ENCODE measurements at places on chromosomes 2 and 18.

DNA sequence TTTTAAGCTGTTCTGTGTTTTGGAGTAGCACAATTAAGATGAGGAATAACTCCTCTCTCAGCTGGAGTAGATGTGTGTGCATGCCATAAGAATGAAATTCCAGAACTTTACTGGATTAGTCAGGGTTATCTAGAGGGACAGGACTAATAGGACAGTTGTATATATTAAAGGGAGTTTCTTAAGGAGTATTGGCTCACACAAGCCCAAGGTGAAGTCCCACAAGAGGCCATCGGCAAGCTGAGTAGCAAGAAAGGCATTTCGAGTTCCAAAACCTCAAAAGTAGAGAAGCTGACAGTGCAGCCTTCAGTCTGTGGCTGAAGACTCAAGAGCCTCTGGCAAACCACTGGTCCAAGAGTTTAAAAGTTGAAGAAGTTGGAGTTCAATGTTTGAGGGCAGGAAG is 113.7 kb downstream of the RIT2 start:
- DNase-seq, result no peak

- no peak for DNase-seq
Observed at GRCh38 chr18:8314124-8314523, 295.1 kb upstream of the RAB12 start.

GRCh38 chr2:193566886-193567285 is 1372.2 kb upstream of the TMEFF2 start:
- no peak for DNase-seq

- DNase-seq, result no peak
Observed at GRCh38 chr2:6828299-6828584, 37.5 kb downstream of the CMPK2 start.

DNA sequence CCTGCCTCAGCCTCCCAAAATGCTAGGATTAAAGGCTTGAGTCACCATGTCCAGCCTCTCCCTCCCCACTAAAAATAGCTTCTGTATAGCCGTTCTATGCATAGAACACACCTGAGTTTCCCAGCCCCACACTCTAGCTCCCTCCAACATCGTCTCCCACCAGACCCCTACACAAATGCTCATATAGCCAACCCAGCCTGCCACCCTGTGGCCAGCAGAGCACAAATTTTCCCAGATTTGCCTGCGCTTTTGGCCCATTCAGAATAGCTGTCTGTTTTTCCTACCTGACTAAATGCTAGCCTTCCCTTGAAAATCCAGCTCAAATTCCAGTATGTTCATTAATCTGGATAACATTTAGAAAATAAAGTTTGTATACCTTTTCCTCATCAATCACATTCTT is 22.8 kb downstream of the TRABD2A start:
- no peak for DNase-seq

DNA sequence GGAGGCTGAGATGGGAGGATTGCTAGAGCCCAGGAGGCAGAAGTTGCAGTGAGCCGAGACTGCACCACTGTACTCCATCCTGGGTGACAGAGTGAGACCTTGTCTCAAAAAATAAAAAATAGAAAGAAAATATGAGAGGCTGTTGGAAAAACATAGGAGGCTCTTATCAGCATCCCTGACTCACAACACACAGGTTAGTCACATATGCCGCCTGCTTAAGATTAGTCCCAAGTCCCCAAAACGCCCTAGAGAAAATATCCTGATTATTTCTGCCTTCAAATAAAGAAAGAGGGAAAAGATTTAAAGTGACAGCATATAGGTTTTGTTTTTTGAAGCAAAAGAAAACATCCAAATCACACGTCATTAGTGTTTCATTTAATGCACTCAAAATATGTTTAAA is 29.8 kb upstream of the GALM start:
- no peak for DNase-seq

DNA sequence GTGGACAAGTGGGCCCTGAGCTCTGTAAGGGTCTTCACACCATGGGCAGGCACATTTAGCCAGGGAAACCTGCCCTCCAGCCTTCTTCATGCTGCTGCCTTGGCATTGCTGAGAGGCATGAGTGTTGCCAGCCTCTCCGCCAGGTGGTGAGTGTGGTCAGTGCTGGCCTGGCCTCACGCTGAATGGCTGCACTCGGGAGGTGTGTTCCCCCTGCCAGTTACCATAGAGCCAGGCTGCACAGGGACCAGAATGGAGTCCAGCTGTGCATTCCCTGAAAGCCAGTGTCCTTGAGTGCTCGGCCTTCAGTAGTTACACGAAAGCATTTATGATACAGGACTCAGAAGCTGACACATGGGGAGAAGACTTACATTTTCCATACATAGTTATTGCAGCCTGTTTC is 139.7 kb downstream of the ATP9B start:
- DNase-seq, result no peak

DNA sequence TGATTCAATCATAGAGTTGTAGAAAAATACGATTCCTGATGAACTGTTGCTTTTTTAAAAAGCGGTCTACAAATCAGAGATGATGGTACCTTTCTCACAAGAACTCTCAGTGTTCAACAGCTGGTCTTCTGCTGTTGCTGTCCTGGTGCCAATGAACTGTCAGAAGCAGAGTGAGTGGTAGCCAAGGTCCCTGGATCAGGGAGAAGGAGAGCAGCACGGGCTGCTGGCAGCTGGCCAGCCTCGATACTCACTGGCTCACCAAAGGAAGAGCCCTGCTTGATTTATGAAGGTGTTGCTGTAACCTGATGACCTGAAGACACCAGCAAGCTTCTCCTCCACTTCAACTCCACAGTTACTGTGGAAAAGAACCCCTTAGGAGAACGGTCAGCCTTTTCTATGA is 300.8 kb upstream of the SOX11 start:
- DNase-seq, result no peak

DNA sequence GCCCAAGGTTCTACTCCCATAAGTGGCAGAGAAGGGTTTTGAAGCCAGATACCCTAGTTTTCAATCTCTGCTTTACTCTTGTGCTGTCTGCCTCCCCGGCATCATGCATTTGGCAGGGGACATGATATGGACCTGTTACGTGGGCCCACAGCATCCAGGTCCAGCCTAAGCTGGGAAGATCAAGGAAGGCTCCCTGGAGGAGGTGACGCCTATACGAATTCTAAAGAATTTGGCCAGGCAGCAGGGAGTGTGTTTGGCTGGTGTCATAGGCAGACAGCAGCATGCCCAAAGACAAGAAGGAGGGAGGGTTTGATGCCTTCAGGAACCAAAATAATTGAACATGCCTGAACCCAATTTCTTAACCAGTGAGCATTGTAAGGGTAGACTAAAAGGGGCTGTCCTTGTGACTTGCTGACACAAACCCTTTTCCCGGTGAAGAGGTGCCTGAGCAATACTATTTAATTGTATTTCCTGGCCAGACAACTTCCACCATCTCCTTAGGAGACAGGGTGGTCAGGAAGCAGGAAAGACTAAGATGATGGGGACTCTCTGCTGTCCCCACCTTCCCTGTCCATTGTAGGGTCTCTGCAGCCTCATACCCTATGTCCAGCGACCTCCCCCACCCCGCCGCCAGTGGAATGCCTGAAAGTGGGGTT is 21.3 kb downstream of the NRP2 start:
- DNase-seq, result no peak

- peak; percentile 61 for DNase-seq
Observed at GRCh38 chr2:188293601-188294351, 2.1 kb downstream of the GULP1 start.

DNA sequence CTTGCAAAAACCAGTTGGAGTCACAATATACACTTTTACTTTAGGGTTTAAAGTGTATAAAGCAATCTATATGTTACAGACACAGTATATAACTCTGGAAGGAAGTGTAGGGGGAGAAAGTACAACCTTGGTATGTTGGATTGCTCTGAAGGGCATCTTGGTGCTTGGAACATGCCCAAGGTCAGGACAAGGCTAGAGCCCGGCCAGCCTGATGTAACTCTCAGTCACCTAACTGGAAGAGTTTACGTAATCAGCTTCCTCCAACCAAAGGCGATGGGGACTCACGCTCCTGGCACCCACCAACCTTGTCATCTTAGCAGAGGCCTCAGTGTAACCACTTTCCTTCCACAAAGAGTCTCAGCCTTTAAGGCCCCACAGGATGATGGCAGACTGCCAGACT is 181.1 kb upstream of the ACAA2 start:
- DNase-seq, result no peak

GRCh38 chr18:44951748-44952147 is 271.1 kb downstream of the SETBP1 start:
- no peak for DNase-seq

- no peak for DNase-seq
Observed at GRCh38 chr2:111022633-111023032, 98.1 kb upstream of the BCL2L11 start.

DNA sequence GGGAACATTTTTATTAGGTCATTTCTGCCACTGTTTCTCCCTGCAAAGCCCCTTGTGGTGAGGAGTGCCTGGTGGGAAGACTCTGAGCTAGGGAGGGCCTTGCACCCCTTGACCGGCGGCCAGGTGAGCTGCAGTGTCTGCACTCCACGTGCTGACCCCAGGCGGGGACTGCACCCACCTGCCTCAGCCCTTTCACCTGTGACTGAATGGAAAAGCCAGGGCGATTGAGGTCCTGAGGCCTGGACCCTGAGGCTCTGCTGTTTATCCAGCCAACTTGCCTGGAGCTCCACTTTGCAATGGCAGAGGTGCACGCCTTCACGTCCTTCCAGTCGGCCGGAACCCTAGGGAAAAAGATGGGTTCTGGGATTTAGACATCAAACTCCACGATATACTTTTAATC is 53.1 kb downstream of the TMEM18 start:
- DNase-seq, result no peak

DNA sequence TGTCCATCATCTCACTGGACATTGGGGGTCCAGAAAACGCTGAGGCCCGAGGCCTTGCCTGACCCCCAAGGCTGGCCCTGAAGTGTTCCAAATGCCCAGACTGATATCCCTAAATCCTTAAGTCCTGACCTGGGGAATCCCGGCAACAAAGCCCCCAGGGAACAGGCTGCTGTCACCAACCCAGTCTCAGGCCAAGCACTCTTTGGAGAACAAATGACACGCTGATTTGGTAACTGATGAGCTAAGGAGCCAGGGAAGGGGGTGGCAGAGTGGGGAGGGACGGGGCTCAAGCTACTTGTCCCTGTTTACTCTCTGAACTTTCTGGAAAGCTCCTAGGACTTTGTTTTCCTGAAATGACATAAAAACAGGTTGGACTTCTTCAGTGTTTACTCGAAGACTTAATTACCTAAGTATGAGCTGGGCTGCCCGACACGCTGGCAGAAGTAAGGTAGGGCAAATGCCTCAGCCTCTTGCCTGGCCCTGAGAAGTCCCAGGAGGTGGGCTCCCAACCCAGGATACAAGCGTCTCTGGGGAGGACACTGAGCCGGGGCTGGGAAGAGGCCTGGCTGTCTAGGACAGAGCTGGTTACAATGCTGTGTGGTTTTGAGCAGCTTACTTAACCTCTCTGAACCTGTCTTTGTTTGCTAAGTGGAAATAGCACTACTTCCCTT is 105.5 kb upstream of the GLI2 start:
- no peak for DNase-seq

GRCh38 chr2:189536830-189537229 is 43.8 kb downstream of the SLC40A1 start:
- DNase-seq, result no peak

DNA sequence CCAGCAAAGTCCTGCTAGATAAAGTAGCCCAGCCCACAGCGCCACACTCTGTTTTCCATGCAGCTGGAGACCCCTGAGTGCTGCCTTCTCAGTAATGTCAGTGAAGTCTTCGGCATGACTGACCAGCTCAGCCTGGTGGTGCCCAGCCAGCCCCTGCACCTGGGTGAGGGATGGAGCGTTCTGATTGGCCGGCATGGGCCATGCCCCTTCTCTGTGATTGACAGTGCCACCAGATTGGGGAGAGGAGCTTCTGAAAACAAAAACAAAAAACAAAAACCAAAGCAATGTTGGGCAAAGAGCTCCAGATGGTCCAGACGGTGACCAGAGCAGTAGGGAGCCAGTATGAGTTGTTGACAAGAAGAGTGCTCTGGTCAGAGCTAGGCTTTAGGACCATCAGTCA is 122.6 kb downstream of the DYSF start:
- DNase-seq, result no peak

DNA sequence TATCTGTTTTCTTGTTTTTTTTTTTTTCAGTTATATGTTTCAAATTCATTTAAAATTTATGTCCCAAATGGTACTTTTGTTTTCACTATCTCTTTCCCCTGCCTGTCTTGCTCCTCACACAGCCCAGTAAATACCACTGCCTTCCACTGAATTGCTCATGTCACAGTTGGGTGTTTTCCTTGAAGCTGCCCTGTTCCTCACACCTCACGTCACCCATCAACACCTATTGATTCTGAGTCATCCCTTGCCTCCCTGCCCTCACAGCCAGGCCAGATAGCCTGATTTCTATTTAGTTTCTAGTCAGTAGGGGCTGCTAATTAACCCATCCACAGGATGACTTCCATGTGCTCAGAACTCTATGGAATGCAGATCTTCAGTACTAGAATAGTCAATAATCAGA is 25.3 kb downstream of the FSHR start:
- no peak for DNase-seq

- no peak for DNase-seq
Observed at GRCh38 chr2:182941121-182941722, 74.8 kb upstream of the FRZB start.

DNA sequence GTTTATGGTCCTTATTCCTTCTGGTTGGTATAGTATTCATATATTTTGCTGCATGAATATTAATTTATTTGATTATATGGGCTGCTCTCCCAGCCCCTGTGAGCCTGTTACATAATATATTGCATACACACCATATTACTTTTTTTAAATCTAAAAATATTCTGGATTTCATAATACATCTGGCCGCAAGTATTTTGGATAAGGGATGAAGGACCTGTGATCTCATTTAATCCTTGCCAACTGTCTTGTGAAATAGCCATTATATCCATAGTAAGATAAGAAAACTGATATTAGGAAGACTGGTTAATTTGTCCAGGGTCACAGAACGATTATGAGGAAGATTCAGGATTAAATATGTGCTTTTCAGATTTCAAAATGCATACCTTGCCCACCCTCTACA is 433.6 kb downstream of the LPIN1 start:
- DNase-seq, result no peak

DNA sequence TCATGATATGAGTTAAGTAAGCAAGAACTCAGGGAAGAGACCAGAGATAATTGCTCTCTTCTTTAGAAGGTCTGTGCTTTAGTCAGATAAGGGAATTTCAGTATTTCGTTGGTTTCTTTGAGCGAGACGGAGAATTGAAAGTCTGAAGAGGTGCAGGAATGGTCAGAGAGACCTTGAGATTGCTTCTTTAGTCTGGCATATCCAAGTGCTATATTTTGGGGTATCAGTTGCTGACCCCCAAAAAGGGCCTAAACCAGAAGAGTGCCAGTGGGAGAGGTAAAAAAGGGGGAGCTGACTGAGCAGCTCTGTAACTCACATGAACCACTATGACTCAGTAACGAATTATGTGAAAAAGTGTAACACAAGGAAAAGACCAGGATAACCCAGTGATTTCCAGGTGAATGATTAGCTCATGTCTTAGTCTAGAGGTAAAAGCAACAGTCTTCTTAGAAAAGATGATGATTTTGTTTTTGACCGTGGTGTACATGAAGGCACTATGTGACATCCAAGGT is 932.9 kb downstream of the TDRD15 start:
- no peak for DNase-seq

GRCh38 chr18:34648269-34648985 is 61.7 kb upstream of the DTNA start:
- DNase-seq, result no peak
